ENCODE measurements at places on chromosomes 13 and 19. TPM values are rescaled to one million over a fixed set of nuclear protein-coding genes. Genes with fewer than 3 reads are reported as not detected.

- no peak for DNase-seq
These were observed 5.4 kb downstream of the KCNC3 start for GRCh38 chr19:50323782-50324133.

GRCh38 chr19:9793071-9793591, 24.6 kb upstream of the ZNF846 start:
- DNase-seq = peak; percentile 52

GRCh38 chr19:38683393-38684077, 36.1 kb downstream of the ACTN4 start:
- peak; percentile 35 for DNase-seq

DNA sequence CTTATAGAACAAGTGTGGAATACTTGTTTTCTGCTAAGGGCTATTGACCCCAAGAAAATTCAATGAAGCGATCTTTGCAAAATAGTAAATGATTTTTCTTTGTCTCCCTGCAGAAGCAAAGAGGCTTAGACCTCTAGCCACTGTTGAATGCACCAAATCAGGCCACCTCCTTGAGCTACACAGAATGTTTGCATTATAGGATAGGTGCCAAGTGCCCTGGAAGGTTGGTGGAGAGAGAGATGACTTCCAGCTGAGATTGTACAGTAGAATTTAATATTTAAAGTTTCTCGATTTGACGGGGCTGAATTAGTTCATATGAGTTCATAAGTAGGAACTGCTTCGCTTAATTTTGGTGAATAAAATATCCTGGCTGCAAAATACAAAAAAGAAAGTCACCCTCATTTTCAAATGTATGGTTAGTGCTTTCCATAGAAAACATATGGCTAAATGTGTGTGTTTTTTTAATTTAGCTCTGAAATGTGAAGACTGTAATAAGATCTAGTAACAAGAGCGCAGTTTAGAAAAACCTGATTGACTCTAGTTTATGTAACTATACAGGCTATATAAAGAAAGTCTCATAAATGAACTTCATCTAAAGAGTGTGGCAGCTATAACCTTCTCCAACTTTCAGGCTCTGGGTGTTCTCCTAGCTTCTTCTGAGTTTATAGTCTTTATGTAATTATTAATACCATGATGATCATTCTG, 41.6 kb downstream of the LRCH1 start:
- no peak for DNase-seq

DNA sequence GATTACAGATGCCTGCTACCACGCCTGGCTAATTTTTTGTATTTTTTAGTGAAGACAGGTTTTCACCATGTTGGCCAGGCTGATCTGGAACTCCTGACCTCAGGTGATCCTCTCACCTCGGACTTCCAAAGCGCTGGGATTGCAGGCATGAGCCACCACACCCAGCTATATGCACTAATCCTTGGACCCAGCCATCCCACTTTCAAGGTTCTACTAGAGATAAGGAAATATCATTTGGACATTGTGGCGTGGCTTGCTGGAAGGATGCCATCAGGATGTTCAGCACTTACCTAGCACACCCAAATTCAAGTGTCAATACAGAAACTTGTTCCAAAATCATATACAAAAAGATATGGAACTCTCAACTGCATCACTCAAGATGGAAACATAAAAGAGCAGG, 136.4 kb downstream of the ABCC4 start:
- no peak for DNase-seq

GRCh38 chr19:33771384-33772101, 25.1 kb upstream of the KCTD15 start:
- DNase-seq = peak; percentile 70

DNA sequence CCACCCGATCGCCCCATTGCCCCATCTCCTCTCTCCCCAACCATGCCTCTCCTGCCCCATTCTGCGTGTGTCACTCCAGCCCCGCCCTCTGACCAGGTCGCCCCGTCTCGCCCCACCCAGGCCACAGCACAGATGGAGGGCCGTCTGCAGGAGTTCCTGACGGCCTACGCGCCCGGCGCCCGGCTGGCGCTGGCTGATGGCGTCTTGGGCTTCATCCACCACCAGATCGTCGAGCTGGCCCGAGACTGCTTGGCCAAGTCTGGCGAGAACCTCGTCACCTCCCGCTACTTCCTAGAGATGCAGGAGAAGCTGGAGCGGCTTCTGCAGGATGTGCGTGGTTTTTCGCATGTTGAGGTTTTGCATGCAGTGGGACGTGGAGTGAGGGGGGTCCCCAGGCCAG, 26.2 kb downstream of the MAST3 start:
- no peak for DNase-seq

DNA sequence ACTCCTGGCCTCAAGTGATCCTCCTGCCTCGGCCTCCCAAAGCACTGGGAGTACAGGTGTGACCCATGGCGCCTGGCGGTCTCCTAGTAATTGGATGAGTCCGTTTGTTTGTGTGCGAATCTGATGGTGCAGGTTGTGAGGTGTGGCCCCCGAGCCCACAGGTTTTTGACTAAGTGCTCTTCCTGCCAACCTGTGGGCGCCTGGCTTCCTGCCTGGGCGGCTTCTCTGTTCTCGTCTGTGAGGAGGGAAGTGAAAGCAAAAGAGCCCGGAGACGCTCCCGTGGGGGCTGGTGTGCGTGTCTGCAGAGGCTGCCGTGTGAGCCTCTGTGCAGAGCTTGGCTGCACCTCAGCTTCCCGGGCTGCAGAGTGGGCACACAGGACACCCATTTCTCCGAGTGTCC, 10.0 kb downstream of the ARHGAP45 start:
- peak; percentile 95 for DNase-seq

GRCh38 chr19:14475251-14476073, at the start of gene PTGER1:
TSS of gene PTGER1 (minus strand) at chr19:14475354. CDS start at chr19:14474320, 1,034 bp downstream.
- DNase-seq = peak; percentile 49

DNA sequence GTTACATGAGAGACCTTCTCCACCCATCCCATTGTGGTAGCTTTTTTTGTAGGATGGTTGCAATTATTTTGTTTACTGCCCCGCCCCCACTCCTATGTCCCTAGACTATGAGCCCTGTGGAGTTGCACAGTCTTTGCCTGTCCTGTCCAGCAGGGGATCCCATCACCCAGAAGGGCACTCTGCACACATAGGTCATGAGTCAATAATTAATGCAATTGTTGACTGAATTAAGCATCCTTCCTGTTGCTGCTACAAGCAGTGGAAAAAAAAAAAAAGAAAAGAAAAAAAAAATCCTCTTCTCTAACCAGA, 14.2 kb downstream of the C19orf81 start:
- DNase-seq = no peak

Gene ZNF529
- total RNA-seq = 15.0 TPM

Gene PLEKHA4
- 7.6 TPM for total RNA-seq

Gene SIRT2
- 21.2 TPM for total RNA-seq

Gene MATK
- total RNA-seq = 33.8 TPM

Measured in activated naive CD8-positive, alpha-beta T cell treated with anti-CD3 and anti-CD28 coated beads for 36 hours (primary cell).